NCI-H526 (cell line): ENCODE measurements at places on chromosomes 7 and 10.
A peak's percentile ranks its signal among the peaks of the same experiment; 100 is the strongest.

DNA sequence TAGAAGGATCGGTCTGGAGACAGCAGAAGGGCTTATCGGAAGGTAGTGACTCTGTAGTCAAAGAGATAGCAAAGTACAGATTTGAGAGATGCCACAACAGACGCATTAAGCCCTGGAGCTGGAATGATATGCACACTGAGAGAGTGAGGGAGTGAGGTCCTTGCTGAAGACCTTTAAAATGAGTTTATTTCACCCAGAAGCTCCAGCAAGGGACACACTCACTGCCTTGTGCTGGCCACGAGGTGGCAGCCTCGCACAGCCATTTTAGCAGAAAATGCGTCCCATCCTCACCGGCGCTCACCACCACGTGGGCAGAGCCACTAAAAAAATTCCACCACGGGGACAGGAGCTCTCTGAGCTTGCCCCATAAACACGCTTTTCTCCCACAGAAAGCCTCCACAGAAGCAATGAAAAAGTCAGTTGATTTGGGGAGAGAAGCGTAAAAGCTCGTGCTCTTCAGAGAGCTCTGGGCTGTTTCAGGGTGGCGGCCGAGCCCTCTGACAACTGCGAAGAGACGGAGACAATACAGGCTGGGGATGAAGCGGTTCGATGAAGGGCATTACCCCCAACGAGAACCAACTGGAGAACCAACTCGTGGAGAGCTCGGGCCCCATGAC, 163.0 kb upstream of the KLF14 start:
- peak; percentile 86 for DNase-seq

DNA sequence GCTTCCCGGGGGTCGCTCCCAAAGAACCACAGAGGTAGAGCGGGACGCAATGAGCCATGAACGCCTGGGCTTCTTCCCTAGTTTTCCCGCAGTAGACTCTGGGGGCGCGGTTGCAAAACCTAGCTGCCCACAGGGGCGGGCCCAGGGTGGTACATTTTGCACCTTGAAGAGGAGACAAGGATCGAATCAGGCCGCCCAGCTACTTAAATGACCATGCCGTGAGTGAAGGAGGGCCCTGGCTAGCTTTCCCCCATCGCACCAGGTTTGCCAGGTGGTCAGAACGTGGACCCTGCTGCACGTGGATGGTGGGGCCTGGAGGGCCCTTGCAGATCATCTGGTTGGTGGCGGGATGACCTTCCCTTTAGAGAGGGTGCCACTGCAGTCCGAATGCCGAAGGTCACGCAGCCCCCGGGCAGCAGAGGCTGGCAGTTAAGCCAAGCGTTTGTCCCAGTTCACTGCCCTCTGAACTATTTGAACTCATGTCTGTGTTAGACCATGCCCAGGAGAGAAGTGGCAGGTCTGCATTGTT, 604 bp upstream of the SHTN1 start:
- DNase-seq = peak; percentile 69

- DNase-seq = peak; percentile 4
These were observed 151.3 kb upstream of the FZD1 start for GRCh38 chr7:91112902-91113341.

GRCh38 chr7:55019691-55020465, 1.1 kb downstream of the EGFR start:
- DNase-seq = peak; percentile 23

DNA sequence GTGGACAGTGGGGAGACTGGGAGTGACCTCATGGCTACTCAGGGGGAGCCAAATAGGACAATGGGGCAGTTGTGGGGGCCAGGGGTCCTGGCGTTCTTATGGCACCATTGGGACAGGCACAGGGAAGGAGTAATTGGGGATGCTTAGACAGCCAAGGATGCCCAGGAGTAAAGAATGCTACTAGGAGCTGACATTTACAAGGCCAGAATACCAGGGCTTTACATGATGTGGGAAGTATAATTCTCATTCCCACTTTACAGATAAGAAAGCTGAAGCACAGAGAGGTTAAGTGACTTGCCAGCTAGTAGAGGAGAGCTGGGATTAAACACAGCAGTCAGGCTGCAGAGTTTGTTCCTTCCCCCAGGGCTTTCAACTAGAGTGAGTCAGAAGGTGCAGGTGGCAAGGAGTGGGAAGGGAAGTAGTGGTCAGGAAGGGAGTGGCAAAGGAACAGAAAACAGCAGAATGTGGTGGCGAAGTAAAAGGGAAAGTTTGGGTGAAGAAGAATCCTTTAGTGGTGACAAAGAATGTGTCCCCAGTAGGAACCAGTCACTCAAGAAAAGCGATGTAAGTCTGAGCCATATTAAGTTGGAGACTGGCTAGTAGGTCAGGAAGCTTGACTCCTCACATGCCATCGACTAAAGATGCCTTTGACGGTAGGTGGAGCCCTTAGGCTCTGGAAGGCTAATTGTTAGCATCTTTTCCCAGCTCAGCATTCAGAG, 32.8 kb downstream of the CPVL start:
- peak; percentile 23 for DNase-seq

DNA sequence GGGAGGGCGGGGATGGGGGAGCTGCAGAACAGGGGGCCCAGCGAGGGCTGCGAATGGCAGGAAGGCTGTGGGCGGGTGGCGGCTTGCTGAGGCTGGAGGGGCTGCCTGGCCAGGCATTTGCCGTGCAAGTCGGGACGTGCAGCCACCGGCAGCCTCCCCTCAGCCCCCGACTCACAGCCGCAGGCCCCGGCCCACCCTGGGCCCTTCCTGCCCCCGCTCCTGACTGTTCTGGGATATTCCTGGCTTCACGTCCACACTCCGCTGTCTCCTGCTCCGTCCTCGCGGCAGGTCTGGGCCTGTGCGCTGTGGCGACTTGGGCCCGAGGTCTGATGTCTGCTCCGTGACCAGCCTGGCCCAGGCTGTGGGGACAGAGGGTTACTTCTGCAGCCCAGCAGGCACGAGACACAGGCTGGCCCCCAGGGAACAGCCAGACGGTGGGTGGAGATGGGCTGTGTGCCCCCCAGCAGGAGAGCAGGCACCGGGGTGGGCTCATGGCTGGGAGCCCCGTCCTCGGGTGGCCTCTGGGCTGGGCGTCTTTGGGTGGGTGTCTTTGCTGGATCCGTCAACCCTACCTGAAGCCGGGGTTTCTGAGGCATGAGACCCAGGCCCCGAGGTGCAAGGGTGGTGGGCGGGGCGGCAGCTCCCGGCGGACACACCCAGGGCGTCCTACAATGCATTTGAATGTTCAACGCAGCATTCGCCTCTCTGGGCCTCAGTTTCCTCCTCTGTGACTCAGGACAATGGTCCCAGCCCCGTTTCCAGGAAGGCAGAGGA, 86.5 kb downstream of the FOXL3 start:
- DNase-seq = no peak

DNA sequence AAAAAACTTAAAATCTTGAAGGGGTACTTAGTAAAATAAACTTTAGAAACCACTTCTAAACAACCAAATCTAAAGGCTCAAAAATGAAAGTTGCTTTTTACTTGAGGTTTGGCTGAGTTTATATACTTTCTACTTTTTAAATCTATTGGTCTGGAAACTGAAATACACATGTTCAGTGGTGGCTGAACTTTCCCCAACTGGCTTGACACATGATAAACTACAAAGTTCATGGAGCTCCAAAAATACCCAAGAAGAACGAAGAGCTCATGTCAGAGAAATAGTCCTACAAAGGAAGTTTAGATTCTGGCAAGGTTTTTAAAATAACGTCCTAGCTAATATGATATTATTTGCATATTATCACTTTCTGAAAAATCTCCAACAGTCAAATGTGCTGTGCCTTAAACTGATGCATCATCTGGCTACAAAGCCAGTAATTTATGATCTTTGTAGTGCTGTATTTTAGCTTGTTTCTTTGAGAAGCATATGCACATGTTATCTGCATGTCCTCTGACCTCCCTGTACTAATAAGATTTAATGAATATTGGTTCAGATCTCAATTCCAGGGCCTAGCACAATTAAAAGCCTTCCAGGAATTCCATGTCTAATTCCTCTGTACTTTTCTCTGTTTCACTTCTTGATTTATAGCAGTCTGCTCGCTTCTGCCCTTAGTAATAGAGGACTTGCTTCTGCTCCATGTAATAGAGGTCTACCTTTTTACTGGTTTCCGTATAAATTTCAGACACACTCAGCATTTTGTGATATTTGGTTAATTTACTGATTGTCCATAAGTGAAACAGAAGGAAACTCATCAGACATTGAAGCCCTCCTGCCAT, 28.2 kb downstream of the SEMA3C start:
- DNase-seq = peak; percentile 24

DNA sequence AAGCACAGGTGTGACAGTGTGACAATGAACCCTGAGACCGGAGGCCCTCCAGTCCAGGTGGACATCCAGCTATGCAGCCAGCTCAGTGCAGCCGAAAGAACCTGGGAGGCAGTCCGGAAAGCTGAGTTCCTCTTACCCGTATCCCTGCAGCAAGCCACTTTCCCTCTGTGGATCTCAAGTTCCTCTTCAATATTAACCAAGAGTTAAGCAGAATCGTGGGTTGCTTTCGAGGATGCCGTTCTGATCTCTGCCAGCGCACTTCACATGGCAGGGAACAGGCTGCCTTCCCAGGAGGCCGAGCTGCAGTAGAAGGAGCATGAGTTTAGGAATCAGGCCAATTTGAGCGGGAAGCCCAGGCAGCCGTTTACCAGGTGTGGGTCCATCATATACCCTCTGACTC, 591.6 kb downstream of the SDK1 start:
- no peak for DNase-seq

GRCh38 chr10:127159648-127160245, 36.6 kb downstream of the INSYN2A start:
- DNase-seq = no peak

- no peak for DNase-seq
These were observed 14.4 kb upstream of the GPR15LG start for GRCh38 chr10:84159076-84159685.

DNA sequence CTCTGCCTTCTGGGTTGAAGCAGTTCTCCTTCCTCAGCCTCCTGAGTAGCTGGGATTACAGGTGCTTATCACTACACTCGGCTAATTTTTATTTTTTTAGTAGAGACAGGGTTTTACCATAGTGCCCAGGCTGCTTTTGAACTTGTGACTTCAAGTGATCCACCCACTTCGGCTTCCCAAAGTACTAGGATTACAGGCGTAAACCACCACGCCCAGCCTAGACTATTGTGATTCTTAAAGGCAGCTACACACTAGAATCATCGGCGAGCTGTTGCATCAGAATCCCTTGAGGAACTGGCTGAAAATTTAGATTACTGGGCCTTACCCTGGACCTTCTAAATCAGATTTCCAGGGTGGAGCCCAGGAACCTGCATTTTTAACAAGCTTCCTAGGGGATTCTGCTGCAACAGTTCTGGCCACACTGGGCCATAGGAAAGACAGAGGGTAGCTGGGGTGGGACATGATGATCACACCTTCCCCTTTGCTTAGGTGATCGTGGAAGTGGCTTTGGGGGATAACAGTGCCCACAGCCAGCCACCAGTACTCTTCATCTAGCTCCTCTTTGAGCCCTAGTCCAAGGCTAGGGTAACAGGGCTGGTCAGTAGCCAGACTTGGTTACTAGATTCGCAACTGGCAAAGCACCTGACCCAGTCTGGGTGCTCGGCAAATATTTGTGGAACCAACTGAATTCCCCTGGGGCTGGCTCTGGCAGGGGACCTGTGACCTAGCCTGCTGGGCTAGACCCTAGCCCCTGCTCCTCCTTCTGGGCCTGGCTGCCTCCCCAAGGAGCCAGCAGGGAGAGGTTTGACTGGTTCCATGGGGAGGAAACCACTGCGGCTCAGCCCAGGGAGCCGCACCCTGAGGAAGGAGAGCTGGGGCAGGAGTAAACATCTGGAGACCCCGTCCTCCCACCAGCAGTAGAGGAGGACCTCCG, 67.1 kb upstream of the DUSP5 start:
- no peak for DNase-seq

- DNase-seq = no peak
These were observed 73.8 kb upstream of the GPR22 start for GRCh38 chr7:107396081-107396480.

GRCh38 chr10:103241262-103242011, 4.2 kb upstream of the RPEL1 start:
- no peak for DNase-seq

DNA sequence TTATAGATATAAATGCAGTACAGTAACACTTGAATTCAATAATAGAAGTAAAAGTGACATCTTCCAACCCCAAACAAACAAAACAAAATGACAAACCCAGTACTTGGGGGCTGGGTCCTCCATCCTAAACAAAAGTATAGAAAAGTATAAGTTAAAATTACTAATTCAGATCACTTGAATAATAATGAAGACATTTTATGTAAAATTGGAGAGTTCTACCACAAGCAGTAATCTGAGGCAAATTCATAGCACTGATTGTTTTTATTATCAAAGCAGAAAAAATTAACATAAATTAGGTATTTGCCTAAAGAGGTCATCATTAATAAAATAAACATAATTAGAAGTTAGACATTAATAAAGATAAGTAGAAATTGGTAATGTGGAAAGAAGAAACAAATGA, 81.5 kb downstream of the ITPRID1 start:
- no peak for DNase-seq

- DNase-seq = no peak
These were observed 11.3 kb upstream of the TSPAN15 start for GRCh38 chr10:69439813-69440506.

GRCh38 chr10:80416479-80417098, 8.2 kb downstream of the PRXL2A start:
- DNase-seq = no peak

- no peak for DNase-seq
These were observed 49.0 kb upstream of the TNRC18 start for GRCh38 chr7:5472432-5473315.

DNA sequence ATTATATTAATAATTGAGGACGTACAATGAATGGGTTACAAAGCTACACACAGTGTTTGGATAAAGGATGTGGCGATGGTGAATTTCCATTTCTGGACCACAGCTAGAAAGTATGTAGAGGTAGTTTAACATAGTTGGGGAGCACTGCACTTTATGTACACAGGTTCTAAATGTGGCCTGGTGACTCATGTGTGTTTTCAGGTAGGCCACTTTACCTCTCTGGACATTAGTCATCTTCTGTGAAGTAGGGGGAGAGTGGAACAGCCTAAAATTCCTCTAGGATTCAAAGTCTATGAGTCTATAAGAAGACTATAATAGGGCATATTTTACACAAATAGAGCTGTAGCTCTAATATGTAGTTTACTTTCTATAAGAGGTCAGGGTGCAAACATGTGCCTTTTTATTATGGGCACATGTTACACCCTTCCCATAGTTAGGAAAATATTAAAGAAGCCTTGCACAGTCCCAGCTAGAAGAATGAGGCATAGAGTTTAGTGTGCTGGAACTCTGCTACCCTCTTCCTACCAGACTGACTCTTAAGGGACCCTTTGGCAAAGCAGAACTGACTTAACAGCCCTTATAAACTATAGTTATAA, 594.9 kb downstream of the LRMDA start:
- no peak for DNase-seq

DNA sequence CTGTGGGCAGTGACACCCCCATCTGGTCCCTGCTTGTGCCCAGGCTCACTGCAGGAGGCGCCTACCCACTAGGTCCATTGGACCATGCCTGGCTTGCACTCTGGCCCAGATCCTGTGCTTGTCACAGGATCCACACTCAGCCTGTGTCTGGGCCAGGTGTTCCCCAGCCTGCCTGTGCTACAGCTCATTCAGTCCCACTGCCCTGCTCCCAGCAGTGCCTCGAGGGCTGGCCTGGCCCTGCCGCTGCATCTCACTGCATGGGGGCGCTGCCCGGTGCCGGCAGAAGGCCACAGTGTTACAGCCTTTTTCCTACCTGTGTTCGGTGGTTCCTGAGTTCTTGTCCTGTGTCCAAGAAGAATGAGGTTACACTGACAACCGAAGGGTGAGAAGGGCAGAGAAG, 21.3 kb downstream of the SDHAF3 start:
- DNase-seq = no peak

- no peak for DNase-seq
These were observed 121.8 kb downstream of the ARID5B start for GRCh38 chr10:62023329-62023728.
